Adrenal gland (tissue), 19 donors: ENCODE measurements at places on chromosomes 2 and 18.
A peak's percentile ranks its signal among the peaks of the same experiment; 100 is the strongest.

DNA sequence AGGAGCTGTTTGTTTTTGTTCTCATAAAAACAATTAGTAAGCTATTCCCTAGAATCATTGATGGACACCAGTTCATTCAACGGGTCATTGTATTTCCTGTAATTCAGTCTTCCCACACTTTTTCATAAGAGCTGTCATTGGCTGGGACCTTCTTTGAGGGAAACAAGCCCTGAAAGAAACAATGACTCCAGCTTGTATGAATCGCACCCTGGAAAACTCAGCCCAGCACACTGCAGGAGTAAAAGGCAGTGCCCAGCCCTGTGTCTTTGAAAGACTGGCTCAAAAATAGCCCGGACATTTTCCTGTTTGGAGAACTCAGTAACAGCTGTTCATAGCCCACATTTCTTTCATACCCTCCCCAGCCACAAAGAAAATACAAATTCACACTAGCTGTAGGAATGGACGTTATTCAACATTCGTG lies 81.5 kb downstream of the NCKAP5 start:
- no peaks in the 10 kb centered on the region for H3K36me3 ChIP-seq
- H3K27me3 ChIP-seq, result no peaks in the 10 kb centered on the region
- no peak overlapping the region for H3K27ac ChIP-seq
- no peaks in the 10 kb centered on the region for H3K4me1 ChIP-seq
- DNase-seq, result no peak
- no peak overlapping the region for H3K4me3 ChIP-seq

DNA sequence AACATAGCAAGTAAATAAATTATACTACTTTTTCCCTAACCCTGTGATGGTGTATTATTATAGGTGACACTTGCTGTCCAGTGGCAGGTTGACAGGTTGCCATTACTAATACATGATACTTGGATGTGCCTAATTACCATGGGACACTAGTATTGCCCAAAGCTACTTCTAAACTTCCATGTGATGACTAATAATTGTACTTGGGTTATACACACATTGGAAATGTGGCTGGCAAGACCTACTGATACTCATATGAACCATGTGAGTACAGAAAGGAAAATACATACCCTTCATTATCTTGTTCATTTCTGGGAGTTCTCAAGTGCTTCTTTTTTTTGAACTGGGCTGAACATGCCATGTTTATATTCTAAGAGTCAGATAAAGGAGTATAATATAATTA lies 156.4 kb downstream of the IKZF2 start:
- H3K4me1 ChIP-seq, result no peaks in the 10 kb centered on the region
- no peaks in the 10 kb centered on the region for H3K27me3 ChIP-seq
- no peak overlapping the region for H3K27ac ChIP-seq

DNA sequence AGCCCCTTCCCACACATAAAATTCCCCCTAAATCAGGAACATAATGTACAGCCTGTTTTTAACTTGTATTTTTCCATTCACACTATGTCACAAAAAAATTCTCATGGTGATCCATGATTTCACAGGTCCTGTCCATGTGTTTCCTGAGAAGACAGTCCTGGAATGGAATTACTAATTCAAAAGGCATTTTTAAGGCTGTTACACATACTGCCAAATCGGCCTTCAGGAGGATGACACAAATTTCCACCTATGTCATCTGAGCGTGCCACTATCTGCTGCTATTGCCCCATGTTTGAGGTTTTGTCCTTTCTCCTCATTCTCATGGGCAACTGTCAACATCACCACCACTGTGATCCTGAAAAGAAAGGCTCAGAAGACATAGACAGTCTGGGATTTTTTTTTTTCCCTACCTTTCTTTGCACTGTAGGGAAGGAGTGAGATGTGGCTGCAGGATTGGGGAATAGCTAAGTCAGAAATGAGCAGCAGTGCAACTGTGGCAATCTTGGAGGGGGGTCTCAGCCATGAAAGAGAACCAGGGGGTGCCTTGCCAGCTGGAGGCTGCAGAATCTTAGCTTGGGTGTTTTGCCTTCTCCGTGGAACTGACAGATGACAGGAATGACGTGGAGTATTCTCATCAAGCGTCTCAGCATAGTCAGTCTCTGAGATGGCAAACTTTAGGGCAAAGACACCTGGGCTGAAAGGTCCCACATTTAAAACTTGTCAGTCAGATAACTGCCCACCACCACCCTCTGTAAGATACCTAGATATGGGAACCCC lies 73.4 kb downstream of the MARCHF4 start:
- no peak overlapping the region for H3K4me3 ChIP-seq
- no peaks in the 10 kb centered on the region for H3K36me3 ChIP-seq
- peak; percentile 26 for DNase-seq
- H3K4me1 ChIP-seq, result peaks cover 7% of the 10 kb centered on the region
- H3K27me3 ChIP-seq, result no peaks in the 10 kb centered on the region

DNA sequence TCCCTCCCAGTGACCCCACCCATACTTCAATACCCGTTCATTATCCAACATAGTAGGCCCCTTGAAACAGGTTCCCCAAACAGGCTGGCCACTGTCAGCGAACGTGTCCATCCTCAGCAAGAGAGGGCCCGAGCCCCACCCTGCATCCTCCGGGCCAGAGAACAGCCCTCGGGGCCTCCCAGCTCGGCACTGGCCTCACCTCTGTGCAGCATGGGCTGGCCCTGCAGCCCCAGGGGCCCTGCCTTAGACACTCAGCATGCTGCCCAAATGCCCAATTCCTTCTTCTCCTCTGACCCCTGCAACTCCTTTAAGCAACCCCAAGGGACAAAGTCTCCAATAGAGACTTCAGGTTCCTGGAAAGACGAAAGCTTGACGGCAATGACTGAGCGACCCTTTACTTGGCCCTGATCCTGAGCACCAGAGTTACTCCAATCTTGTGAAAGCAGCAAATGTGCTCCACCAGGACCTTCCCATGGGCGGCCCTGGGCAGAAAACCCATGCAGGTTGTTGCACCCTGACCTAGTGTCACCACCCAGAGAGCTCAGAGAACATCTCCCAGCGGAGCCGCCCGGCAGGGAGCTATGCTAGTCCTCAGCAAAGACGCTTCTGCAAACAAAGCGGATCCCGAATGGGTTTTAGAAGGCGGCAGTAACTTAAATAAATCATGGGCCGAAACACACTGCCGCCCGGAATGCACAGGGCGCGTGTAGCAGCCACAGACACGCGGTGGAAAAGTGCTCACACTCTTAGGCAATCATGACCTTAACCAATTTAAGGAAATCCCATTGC lies 782 bp downstream of the COL6A3 start:
- peak overlapping the region; percentile 61 for H3K27ac ChIP-seq
- H3K36me3 ChIP-seq, result no peaks in the 10 kb centered on the region
- peaks cover 8% of the 10 kb centered on the region for H3K27me3 ChIP-seq
- H3K4me3 ChIP-seq, result peak overlapping the region; percentile 7
